ENCODE measurements at places on chromosomes 11 and 22.
A peak's percentile ranks its signal among the peaks of the same experiment; 100 is the strongest.

DNA sequence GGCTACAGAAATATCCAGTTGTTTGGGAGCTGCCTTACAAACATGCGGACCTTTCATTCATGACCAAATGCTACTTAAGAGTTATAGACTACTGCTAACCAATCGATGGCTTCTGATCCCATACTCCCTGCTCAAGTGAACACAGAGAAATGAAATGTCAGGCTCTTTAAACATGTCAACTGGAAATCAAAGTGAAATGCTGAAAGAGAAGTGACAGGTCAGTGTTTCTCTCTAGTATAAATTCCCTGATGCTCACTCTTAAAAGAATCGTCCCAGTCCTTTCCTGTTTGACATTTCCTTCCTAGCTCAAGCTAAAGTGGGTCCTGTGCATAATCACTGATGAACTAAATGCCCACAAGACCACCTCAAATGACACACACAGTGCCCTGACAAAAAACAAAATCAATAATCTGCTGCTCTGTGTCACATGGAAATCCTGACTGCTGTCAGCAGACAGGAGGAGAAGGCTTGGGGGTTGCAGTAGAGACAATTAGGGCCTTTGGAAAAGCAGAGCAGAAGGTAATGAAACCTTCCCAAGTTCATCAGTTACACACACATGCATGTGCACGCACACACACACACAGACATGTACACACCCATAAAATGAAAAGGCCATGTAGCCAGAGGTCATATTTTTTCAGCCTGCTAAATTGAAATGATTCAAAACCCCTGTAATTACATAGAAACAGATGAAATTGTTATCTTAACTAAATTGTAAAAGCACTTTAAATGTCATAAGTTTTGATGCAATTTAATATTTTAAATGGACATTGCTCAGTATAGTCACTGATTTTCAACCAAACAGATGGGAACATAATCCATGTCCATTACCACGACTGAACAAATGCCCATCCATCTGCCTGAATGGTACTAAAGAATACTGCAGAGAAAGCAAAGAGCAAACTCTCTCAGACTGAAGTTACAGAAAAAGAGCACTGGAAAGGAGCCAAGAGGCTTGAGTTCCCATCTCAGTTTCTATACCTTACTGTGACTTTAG is 330.7 kb downstream of the TTC28 start:
- no peak for DNase-seq

- DNase-seq = peak; percentile 37
Observed at GRCh38 chr11:129881570-129882170, 13.7 kb downstream of the NFRKB start.

GRCh38 chr11:128628686-128629085 is 41.3 kb upstream of the ETS1 start:
- DNase-seq = no peak

- no peak for DNase-seq
Observed at GRCh38 chr11:134229126-134229790, 4.8 kb downstream of the VPS26B start.

GRCh38 chr11:30509364-30509763 is 76.8 kb downstream of the MPPED2 start:
- no peak for DNase-seq

DNA sequence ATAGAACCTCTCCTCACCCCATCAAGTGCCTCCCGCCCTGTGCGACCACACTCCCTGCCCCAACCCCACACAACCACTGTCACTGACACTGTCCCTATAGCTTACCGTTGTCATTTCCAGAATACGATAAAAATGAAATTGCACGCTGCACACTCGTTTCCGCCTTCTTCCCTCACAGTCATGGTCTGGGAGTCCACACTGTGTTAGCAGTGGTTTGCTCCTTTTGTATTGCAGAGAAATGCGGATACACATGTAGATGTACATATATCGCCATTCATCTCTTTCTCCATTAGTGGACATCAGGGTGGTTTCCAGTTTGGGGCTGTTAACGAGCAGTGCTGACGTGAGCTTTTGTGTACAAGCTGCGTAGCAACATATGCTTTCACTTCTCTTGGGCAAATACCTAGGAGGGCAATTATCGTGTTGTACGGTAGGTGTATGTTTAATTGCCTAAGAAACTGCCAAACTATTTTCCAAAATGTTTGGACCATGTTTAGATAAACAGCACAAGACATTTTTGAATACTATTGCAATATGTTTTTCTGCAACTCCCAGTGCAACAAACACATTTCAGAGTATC is 59.2 kb upstream of the CD5 start:
- DNase-seq = no peak

DNA sequence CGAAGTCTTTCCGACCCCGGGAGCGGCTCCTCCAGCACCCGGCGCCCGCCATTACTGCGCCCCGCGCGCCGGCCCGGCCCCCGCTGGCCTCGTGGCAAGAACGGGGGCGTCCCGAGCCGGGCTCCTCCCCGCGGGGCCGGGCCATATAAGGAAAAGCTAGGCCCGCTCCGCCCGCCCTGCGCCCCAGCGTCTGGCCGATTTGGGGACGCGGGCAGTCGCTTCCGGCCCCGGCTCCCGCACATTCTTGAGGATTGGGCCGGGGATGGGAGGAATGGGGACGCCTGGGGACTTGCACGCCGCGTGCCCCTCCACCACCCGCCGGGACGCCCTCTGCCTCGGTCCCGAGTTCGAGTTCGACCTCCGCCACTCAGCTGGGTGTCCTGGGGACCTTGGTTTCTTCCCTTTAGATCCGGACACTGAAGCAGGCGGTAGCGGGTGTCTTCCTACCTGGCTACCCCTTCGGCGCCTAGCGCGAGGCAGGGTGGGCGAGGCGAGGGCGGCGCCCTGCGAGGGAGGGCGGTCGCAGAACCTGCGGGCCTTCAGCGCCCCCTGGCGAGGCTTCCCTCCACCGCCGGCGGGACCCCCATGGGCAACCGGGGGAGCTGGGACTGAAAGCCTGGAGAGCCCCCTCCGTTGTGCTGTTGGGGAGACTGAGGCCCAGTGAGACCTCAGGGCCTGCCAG is 3.8 kb downstream of the SMTN start:
- peak; percentile 82 for DNase-seq

DNA sequence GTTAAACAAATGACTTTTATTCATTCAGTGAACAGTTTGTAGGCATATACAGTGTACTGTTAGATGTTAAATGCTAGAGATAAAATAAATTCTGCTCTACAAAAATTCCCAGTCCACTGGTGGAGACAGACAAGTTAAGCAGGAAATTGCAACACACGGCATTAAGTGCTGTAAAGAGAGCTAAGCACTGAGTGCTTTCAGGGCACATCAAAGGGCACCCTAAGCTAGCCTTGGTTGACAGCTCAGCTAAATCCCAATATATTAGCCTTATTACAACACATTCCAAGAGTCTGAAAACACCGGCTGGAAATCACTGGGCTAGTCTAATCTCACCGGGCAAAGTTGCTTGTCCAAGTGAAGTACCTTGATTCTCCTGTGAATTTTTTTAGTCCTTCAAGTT is 55.1 kb downstream of the NOX4 start:
- DNase-seq = peak; percentile 72

GRCh38 chr22:50341977-50342650 is 1.0 kb upstream of the PPP6R2 start:
- peak; percentile 87 for DNase-seq
